GM04504 (cell line): ENCODE measurements at places on chromosomes 2 and 18.

DNA sequence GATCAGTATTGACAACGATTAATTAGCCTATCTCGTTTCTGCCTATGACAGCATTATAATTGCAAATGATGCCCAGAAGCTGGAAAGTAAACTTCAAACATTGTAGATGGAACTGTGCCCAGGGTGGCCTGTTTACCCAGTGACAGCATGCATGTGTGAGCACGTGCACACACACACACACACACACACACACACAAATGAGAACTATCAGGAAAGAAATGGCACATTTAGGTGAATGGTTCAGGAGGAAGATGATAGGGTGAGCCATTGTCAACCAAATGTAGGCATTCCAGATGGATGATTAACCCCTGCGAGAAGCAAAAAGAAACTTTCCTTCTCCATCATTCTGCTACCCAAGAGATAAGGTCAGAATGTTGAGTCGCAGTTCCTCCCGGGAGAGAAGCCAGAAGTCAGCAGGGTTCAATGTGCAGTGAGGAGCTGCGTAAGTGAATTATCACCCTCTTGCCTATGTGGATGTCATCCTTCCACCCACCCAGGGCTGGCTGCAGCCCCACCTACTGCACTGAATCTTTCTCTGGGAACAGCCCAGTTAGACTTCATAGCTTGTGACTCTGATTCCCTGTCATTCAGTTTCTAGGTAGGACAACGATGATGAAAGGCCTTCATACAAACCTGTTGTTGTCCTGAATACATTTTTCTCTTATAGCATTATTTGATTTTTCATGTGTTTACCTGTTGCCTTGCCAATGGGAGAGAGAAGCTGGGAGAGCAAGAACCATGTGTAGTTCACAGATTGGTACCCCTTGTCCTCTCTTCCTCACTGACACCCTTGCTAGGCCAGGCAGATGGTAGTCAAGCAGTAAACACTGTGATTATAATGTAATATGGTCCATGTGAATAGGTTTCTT lies 3.5 kb upstream of the APOB start:
- DNase-seq: no peak

DNA sequence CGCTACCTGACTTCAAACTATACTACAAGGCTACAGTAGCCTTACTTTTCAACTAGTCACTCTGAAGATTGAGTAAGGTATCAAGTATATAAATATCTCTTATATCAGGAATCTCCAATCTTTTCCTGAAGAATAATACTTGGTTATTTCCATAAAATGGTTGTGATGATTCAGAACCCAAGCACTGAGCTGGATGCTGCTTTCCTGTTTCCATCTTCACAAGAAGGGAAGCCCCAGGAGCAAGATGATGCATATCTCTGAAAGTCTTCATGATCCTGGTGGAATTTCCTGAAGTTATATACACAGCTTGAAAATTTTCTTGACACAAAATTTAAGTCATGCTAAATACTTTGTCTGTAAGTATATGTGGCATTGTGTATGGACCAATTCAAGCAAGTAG lies 243.9 kb upstream of the TANK start:
- no peak for DNase-seq

GRCh38 chr2:196142825-196143224 lies 28.6 kb downstream of the STK17B start:
- DNase-seq: no peak

GRCh38 chr2:175010848-175011254 lies 5.7 kb upstream of the CHN1 start:
- no peak for DNase-seq

- no peak for DNase-seq
Observed at GRCh38 chr2:44181648-44182047, 13.0 kb downstream of the PPM1B start.

DNA sequence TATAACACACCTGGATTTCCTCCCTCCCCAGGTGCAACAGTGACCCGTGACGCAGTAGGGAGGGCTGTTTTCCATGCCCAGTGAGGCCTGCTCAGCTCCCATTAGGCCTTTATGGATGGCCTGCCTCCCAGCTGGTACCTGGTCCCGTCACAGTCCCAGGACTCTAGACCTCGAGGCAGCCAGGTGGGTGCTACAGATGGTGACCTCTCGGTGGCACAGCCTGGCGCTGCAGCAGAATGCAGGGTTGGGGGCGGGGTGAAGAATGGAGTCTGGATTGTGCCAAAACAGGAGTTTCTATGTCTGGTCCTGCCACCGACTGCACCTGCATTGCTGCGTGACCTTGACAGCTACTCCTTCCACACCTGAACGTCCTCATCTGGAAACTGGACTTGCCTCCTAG lies 18.0 kb upstream of the YWHAQ start:
- DNase-seq: no peak

DNA sequence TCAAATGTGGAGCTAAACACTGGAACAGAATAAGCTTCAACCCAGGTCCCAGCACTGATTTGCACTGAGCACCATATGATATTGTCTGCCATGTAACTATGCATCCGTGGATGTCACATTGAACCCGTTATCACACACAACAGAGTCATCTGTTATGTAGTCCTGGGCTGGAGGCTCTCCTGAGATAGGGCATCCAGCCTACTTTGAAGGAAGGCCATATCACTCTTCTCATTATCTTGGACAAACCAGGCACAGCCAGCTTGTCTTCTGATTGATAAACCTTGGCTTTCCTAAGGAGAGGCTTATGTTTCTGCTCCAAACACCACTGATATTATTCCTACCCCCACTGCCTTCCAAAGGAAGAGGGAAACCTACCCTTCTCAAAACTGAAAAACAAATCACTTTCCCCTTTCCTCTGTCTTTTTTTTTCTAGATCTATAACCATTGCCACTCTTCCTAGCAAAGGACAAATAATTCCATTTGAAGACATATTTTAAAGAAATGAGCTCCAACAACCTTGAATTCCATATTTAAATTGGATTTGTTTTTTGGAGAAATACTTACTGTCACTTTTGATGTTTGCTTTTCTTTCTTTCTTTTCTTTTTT lies 16.4 kb downstream of the RSAD2 start:
- no peak for DNase-seq

- no peak for DNase-seq
Observed at GRCh38 chr2:110995911-110996310, 124.8 kb upstream of the BCL2L11 start.

- no peak for DNase-seq
Observed at GRCh38 chr2:137031731-137032130, 266.4 kb downstream of the THSD7B start.

DNA sequence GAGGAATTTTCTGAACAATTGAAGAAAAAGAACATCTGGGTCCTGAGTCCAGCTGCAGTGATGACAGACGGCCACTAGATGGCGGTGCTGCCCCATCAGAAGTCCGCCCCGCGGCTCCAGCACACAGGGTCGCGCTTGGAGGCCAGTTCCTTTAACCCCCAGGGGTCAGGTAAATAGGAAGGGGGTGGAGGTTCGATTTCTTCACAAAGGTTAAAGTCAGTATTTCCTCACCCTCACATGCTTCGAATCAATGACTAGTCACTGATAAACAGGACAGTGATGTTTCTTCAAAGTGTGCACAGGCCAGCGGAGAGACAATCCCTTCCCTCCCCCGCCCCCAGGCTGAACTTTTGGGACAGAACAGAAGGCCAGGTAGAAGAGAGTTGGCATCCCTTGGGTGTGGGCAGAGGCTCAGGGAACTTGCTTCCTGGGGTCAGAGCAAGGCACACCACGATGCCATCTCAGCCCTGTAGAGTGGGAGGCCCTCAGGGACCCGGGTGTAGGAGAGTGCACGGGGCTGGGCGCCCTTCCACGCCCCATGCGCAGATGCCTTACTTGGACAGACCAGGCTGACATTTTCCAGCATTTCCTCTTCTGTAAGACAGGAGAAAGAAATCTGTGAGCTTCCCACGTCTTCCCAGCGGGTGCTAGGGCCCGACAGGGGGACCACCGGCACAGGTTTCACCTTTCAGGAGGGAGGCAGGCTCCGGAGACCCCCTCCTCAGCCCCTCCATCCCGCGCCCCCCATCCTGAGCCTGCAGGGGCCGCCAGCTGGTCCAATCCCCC lies 722 bp downstream of the APOB start:
- DNase-seq: peak; percentile 1

GRCh38 chr2:118850168-118850900 lies 2.9 kb upstream of the EN1 start:
- DNase-seq: no peak

DNA sequence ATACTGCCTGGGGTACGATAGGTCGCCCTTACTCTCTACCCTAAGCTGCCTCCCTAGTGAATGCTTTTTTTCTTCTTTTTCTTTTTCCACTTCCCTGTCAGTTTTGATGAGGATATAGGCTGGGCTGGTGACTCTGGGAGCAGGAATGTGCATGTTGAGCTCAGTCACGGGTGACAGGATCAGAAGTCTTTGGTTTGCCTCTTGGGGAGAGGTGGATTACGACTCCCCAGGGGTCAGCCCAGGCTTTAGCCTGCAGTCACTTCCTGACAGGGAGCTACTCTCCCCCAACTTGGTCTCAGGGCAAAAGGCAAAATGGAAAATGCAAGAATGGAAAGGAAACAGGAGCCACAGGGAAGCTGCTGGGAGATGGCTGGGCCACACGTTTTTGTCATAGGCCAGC lies 57.3 kb downstream of the THNSL2 start:
- peak; percentile 15 for DNase-seq

GRCh38 chr2:72138011-72138881 lies 9.4 kb downstream of the CYP26B1 start:
- no peak for DNase-seq

- no peak for DNase-seq
Observed at GRCh38 chr2:13536941-13537340, 820.2 kb downstream of the TRIB2 start.

GRCh38 chr2:29061616-29062015 lies 12.7 kb downstream of the PCARE start:
- DNase-seq: no peak

DNA sequence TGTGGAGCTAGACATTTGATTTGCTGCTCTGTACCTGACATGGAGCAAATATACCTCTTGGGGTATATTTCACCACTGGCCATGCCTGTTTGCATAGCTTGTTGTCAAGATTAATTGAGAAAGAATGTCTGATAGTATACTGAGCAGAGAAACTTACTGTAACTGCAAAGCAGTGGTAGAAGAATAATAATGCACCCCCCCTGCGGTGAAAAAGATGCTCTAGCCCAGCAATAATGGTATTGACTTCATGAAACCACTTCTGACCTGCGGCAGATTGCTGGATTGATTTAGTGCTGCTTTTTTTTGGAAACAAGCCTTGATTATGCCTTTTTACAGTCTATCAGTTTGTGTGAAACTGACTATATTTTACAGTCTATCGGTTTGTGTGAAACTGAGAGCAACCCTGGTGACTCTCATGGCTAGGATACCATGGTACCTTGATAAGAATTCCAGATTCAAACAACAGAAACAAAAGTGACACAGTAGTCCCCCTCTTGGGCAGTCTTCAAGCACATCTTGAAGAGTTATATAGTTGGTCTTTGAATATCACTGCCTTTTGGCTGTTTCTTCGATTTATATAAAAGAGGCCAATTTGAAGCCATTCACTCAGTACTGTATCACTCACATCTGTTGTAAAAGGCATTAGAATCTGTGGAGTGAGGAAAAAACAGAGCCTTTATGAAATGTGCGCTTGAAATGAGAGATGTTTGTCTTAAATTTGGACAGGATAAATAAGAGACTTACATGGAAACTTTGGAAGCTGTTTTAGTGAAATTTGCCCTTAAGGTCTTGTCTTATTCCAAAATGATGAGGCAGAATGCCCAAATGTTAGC lies 102.5 kb downstream of the FMNL2 start:
- DNase-seq: no peak

GRCh38 chr18:74976331-74976909 lies 232.5 kb downstream of the PTGR3 start:
- DNase-seq: no peak

DNA sequence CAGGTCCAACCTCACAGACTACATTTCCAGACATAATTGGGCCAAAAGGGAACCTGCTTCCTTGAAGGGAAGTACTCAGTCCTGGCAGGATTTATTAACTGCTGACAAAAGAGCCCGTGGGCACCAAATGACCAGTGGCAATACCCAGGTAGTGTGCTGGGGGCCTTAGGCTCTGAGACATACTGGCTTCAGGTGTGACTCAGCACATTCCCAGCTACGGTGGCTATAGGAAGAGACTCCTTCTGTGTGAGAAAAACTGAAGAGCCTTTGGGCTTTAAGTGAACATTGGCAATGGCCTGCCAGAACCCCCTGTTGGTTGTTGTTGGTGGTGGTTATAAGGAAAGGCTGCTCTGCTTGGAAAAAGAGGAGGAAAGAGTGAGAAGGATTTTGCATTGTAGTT lies 401.8 kb downstream of the KCNJ3 start:
- DNase-seq: no peak

DNA sequence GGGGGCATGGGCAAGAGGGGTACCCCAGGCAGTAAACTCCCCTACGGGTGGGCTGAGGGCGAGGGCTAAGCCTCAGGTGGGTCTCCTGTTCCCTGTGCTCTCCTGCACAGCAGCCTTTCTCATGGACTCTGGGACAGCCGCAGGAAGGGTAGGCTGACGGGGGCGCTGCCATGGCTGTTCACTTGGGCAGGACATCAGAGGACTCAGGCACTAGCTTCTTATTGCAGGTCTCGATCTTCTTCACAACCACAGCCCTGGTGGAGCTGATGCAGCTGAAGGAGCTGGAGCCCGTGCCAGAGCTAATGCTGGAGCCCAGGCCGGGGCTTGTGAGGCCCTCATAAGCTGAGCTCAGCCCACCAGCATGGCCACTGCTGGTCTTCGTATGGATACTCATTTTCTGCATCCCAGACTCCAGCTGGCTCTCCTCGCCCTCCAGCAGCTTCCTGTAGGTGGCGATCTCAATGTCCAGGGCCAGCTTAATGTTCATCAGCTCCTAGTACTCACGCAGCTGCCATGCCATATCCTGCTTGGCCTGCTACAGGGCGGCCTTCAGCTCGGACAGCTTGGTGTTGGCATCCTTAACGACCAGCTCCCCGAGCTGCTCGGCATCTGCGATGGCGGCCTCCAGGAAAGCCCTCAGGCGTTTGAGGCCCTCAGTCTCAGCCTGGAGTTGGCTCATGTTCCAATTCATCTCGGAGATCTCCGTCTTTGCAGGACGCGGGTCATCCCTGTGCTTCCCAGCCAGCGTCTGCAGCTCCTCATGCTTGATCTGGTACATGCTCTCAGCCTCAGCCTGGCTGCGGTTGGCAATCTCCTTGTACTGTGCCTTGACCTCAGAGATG lies 359.8 kb upstream of the SETBP1 start:
- DNase-seq: no peak

GRCh38 chr2:231113489-231113888 lies 11.4 kb downstream of the HTR2B start:
- DNase-seq: no peak

GRCh38 chr2:9332853-9333245 lies 90.5 kb downstream of the ITGB1BP1 start:
- DNase-seq: no peak
